ENCODE measurements at places on chromosomes 16 and 17.

- DNase-seq = no peak
Observed at GRCh38 chr16:85326113-85326793, 214.0 kb upstream of the CIBAR2 start.

DNA sequence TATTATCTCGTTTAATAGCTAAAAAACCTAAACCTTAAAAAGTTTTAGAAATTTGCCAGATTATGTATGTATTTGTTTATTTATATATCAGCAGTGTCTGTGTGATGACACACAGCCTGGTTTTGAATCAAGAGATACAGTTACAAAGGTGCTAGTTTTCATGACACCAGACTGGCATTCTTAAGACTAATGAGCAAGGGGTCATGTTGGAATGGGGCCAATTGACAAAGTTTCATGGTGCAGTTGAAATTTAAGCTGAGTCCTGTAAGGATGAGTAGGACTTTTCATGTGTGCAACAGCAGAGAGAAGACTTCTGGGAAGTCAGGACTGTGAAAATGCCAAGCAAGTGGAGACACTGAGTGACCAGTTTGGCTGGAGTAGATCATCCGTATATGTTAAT lies 3.2 kb upstream of the KRT10 start:
- no peak for DNase-seq

DNA sequence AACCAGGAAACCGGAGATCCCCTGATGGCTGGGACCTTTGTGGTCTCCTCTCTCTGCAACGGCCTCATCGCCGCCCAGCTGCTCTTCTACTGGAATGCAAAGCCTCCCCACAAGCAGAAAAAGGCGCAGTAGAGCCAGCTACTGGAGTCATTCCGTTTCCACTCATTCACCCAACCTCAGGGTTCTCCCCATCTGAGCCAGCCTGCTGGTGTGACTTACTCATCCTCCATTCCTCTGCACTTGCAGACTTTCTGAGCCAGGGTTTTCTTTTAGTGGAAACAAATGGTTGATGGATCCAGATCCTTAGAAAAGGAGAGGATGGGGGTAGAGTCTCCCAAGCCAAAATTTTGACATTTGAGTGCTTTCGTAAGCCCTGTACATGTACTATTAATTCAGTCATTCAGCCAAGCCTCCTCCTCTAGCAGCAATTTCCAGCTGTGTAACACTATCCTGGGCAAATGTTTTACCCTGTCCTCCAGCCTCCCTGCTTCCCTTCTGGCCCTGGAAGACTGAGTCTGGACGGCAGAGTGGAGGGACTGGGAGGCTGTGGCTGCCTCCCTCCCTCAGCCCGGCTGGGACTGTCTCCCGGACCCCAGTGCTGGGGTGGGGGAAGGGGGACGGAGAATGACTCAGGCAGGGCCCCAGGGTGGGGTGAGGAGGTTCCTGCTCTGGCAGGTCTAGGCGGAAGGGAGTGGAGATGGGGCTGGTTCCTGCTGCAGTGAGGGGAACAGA lies 2.3 kb downstream of the SOX15 start:
- DNase-seq = peak; percentile 56

- no peak for DNase-seq
Observed at GRCh38 chr16:47949276-47949675, 206.5 kb downstream of the ABCC12 start.

DNA sequence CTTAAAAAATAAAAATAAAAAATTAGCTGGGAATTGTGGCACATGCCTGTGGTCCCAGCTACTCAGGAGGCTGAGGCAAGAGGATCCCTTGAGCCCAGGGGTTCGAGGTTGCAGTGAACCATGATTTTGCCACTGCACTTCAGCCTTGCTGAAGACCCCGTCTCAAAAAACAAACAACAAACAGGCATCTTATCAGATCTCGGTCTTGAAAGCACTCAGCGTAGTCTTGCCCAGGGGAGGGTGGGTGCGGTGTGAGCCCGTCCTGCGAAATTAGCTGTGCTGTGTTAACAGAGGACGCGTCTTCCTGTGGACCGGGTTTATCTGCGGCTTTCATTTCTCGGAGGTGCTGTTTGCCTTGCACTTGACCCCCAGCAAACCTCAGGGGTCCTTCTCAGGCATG lies 5.4 kb downstream of the GAA start:
- no peak for DNase-seq

DNA sequence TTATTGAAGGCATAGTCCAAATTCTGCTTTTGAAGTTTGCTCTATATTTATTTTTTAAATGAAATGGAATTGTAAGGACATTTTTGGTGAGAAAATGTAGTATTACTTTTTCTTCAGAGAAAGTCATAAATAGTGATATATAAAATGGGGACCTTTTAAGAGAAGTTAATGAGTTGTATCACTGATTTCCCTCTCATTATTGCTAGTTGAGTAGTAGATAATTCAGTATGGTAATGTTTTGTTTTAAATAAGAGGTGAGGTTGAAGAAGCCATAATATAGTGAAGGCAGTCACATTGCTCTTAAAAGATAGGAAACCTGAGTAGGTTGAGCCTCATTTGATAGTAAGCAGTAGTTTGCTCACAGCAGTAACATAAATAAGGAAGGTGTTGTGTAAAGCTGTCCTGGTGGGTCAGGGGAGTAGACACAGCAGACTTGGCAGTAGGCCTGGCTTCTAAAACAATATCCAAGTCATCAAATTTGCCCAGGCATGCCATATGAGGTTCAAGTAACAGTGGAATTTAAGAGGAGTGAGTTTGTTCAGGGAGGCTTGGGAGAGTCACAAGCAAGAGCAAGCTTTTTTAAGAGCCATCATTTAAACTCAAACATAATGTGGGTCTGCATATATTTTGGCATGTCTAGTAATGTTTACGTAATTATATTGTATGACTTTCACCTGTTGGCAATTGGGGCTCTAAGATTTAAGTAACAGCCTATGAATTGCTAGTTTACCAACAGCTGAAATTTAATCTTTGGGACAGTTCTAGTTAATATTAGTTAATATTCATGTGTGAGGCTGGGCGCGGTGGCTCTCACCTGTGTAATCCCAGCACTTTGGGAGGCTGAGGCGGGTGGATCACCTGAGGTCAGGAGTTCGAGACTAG lies 6.5 kb downstream of the NFATC3 start:
- peak; percentile 59 for DNase-seq

- no peak for DNase-seq
Observed at GRCh38 chr17:69480245-69480644, 65.7 kb downstream of the MAP2K6 start.

DNA sequence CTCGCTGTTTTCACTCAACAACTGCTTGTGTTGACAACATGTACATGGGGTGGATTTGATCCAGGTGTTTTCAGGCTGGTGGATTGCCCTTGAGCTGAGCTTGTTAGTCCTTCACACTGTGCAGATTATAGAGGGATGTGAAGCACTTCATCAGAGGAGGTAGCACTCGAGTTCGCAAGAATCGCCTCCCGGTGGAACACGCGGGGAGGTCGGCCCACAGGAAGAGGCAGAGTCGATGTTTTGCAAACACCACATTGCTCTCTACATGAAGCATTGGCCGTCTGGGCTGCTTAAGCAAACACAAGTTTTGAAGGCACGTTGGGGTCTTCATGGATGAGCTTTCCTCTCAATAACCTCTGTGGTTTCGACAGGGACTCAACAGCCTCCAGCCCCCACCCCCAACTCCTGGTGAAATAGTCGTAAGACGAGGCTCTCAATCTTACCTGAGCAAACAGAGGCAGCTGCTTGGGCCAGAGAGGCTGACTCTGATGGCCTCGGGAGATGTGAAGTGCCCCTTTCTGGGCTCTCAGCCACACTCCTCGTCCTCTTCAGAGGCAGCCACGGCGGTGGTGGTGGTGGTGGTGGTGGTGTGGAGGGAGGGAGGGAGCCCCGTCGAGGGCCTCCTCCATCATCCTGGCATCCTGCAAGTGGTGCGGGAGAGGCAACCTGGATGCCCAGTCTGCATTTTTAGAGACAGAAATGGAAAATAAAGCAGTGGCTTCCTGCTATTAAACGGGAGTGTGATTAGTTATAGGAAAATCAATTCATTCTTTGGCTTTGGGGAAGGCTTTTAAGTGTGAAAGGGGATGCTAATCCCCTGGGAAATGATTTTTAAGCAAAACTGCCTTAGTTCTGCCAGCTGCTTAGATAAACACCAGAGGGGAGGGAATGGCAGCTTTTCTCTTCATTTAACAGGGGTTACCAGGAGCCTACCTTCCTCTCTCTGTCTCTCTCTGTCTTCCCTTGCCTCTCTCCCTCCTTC lies 552.5 kb upstream of the EEF2KMT start:
- DNase-seq = no peak

GRCh38 chr17:43604549-43604948 lies 57.2 kb downstream of the MEOX1 start:
- DNase-seq = no peak

Measured in activated CD4-positive, alpha-beta T cell treated with anti-CD3 and anti-CD28 coated beads, Interleukin-2, amount 10 ng/mL, durations not matched to agents 24 days and 14 days (primary cell).